Activated naive CD8-positive, alpha-beta T cell treated with anti-CD3 and anti-CD28 coated beads, Interleukin-2, amount 50 U/mL, for 16 hours (primary cell): ENCODE measurements at places on chromosomes 5 and 9.

DNA sequence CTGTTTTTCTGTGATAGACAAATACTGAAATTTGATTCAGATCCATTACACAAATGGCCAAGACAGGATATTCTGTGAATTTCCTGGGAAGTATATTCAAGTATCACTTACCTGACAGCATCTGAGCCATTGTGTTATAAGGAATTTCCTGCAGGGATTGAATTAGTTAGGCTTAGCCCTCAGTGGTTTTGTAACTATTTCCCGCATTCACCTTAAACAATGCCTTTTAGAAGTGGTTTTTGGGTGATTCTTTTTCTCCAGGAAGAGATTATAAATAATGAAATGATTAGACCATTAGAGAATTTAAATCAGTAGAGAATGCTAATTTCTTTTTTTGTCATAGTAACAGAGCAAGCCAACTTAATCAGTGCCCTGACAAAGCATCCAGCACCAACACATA, 30.6 kb downstream of the ITGA1 start:
- DNase-seq: no peak

- no peak for DNase-seq
Observed at GRCh38 chr5:168438349-168438748, 47.9 kb upstream of the RARS1 start.

- no peak for DNase-seq
Observed at GRCh38 chr9:121285835-121286687, 18.1 kb downstream of the GSN start.

DNA sequence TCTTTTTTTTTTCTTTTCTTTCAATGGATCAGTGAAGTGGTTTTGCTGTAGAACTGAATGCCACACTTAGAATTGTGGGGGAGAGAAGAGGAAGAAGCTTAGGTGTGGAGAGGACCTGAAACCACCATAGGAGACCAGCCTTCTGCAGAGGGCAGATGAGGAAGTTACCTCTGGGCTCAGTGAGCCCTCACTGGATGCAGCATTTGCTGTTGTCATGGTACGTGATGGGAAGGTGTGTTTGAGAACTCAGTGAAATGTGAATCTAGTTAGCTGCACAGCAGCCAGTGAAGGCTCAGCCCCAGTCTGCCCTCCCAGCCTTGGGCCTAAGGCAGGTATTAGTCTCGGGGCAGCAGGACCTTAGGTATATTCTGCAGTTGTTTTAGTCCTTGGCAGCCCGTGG, 17.5 kb downstream of the CYFIP2 start:
- DNase-seq: no peak

DNA sequence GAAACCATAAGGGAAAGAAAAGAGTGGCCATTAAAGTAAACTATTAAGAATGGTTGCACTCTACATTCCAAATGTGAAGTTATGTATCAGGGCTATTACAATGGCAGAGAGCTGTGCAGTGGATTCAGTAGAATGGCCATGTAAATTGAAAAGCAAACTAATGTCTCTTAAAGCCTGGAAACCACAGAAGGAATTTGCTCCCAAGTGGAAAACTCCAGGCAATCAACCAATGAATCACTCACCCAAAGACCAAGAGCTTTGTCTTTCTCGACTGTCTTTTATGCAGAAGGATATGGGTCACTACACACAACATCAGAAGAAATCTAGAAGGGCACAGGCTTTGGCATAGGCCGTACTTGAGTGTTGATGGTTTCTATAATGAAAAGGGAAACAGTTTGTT, 114.9 kb downstream of the TLE1 start:
- no peak for DNase-seq

GRCh38 chr9:120265791-120266190, 314.2 kb downstream of the CDK5RAP2 start:
- no peak for DNase-seq

DNA sequence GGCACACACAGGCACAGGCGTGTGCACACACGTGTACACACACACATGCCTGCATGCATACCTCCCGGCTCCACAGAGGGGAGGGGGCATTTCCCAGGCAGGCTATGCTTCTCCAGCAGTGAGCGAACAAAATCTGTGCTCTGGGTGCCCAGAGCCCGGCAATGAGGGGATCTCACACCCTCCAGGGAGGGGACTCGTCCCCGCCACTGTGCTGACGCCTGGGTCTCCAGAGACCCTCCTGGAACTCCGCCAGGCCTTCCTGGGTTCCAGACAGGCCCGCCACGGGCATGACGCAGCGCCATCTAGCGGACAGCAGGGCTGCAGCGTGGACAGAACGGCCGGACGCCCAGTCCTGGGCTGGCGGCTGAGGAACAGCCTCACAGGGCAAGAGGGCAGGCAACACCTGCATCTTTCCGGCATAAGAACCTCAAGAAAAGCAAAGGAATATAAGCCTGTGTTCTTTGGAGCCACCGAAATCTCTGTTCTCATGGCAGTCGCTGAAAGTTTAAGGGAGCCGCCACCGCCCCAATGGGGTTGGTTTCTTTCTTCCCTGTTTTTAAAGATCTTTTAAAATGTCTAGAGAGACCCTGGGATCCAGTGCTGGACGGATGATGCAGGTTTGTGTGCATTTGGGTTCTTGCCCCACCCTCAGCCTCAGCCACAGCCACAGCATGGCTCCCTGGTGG, 135.6 kb upstream of the PPP1R26 start:
- DNase-seq: no peak

DNA sequence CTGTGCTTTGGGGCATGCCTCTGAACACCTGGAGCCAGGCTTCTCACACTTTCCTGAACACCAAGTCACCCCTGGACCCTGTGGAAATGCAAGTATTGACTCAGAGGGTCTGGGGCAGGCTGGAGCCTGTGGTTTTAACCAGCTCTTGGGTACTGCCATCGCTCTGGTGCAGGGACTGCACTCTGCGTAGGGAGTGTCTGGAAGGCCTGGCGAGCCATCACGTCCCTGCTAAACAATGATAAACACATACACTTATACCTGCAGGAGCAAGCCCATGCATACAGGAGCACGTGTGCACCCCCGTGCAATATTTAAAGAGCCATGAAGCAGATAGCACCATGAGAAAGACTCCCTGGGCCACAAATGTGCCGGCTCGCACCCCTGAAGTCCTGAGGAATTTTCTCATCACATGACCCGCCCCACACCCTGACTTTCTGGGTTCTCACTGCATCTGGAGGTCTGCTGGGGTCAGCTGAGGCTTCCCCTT, 267.7 kb downstream of the GADD45G start:
- no peak for DNase-seq
